Nasal cavity respiratory epithelium epithelial cell of viscerocranial mucosa (primary cell): ENCODE measurements at places on chromosomes 5 and 9. TPM values are rescaled to one million over a fixed set of nuclear protein-coding genes. Genes with fewer than 3 reads are reported as not detected.

The KIF12 gene
- total RNA-seq, result under 0.01 and 0.78 TPM in 2 replicates

The ISL1 gene
- total RNA-seq, result 1.6 and 3.8 TPM in 2 replicates

The SLC6A3 gene
- not detected in 2 replicates for total RNA-seq

The AQP7 gene
- 0.07 TPM in 1 of 2 replicates, not detected in the other for total RNA-seq
